ENCODE measurements at places on chromosomes 6 and 20. TPM values are rescaled to one million over a fixed set of nuclear protein-coding genes. Genes with fewer than 3 reads are reported as not detected.

The FLOT1 gene
- 138 TPM for polyA plus RNA-seq

The DEFB124 gene
- 0.49 TPM for polyA plus RNA-seq

The KCNG1 gene
- 1.7 TPM for polyA plus RNA-seq

The RAD21L1 gene
- polyA plus RNA-seq = not detected

The HLA-DOA gene
- 5.7 TPM for polyA plus RNA-seq

DNA sequence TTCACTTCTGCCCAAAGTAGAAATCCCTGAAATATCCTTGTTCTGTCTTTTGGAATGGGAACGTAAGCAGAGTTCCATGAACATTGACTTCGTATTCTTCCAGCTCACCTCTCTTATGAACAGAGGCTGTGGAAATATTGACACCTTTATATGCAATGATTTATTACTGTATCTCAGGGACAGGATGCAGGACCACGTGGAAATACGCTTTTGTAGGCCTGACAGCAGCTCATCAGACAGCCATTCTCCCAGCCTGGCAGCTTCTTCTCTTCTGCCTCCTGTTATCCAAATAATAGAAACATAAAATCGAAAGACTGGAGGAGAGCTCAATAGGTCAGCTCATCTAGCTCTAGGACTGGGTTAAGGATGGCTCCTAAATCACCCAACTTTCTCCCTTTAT lies 106.2 kb upstream of the DTNBP1 start:
- no peak for DNase-seq

- no peak for DNase-seq
These were observed 778 bp downstream of the PSMG4 start for GRCh38 chr6:3259491-3259958.

DNA sequence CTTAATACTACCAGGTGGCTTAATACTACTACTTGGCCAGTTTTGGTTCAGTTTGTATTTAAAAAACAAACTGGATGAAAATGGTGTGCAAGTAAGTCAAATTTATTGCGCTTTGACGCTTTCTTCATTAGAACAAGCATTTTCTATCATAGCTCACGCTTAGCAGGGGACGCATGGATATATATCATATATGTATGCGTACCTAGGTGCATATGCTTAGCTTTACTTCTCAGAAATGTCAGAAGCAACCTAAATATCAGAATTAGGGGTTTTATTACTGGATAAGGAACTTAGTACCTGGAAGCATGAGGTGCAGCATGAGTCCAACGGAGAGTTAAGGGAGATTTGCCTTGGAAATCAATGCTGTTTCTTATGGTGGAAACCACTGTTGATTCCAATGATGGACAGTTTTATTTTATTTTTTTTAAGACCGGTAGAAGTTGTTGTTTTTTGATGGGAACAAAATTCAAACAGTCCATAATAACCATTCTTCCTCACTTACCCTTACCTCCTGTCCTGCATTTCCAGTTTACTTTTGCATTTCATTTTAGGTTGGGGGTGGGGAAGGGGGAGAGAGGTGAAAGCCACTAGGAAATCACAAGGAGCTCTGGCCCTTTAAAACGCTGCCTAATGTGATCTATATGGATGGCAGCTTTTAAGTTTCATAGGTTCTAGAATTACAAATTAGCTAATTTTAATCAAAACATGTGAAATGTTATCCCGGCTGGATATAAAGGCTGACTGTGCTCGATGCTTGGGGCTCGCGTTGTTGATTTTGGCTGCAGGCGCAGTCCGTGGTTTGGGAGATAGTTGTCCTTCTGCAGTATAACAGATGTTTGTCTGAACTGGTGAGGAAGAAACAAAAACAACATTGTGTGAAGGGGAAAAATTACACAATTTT lies 2.1 kb downstream of the SOBP start:
- no peak for DNase-seq

GRCh38 chr6:134132494-134133141 lies 80.2 kb upstream of the SLC2A12 start:
- DNase-seq = no peak

GRCh38 chr20:55200317-55200716 lies 724.9 kb downstream of the DOK5 start:
- DNase-seq = no peak

- no peak for DNase-seq
These were observed 43.8 kb downstream of the ARFGEF2 start for GRCh38 chr20:48965189-48965910.

- DNase-seq = no peak
These were observed 109.0 kb downstream of the DTNBP1 start for GRCh38 chr6:15553736-15554294.
